Stimulated activated CD4-positive, alpha-beta T cell treated with anti-CD3 and anti-CD28 coated beads, Interleukin-12 subunit alpha, Interleukin-12 subunit beta, amount 100 ng/mL, for 4 hours (primary cell): ENCODE measurements at places on chromosomes 1 and 21.

GRCh38 chr1:217437376-217437775, 193.5 kb downstream of the GPATCH2 start:
- no peak for DNase-seq

DNA sequence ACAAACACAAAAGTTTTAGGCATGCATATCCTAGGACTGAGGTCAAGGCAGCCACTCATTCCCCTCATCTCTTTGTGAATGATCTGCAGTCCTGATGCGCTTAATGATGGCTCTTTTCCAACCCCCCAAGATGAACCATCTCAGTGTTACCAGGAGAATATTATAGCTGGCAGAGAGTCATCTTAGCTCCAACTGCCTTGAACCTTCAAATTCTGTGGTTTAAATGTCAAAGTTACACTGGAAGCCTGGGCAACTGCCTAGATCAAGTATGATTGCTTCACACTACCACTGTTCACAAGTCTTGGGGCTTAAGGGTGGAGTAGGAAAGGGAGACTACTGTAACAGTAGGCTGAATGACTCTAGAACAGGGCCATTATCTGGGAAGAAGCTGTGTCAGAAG, 8.0 kb upstream of the MYBPHL start:
- no peak for DNase-seq

DNA sequence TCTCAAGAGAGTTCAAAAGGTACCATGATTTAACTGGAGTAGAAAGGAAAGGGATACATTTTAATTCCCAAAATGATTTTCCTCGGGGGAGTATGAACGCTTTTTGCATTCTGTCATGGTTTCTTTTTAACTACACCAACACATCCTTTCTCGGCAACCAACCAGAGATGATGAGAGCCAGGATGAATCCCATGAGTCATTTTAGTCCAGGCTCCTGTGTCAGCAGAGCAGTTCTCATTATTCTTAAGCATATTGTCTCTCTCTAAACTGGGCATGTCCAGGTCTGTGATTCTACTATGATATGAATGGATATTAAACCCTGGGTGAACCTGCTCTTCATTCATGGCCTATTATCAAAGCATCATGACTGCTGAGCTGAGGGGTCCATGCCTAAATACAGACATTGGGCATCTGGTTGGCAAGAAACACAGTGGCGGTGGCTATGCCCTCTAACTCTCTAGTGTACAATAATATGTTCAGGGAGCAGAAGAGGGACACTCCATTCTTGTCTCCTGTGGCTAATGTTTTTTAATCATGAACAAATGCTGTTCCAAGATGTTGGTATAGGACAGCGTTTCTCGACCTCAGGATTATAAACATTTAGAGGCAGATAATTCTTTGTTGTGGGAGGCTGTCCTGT, 124.3 kb upstream of the ESRRG start:
- DNase-seq, result no peak

DNA sequence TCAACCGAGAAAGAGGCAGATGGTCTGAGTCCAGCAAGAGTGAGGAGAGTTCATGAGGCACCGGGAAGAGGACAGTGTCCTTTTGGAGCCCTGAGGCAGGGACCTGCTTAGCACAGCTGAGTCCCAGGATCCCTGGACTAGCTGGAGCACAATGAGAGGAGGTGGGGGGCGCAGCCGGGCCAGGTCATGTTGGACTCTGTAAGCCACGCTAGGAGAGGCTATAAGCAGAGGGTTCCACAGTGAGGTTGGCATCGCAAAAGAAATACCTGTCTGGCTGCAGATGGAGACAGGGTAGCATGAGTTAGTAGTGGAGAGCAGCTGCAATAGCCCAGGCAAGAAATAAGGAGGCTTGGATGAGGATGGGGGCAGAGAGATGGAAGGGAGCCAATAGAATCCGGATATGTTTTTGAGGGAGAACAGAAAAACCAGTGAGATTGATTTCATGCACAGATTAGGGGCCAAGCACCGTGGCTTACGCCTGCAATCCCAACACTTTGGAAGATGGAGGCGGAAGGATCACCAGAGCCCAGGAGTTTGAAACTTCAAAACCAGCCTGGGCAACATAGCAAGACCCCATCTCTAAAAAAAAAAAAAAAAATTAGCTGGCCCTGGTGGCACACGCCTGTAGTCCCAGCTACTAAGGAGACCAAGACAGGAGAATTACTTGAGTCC, 98.2 kb downstream of the DHRS3 start:
- no peak for DNase-seq

DNA sequence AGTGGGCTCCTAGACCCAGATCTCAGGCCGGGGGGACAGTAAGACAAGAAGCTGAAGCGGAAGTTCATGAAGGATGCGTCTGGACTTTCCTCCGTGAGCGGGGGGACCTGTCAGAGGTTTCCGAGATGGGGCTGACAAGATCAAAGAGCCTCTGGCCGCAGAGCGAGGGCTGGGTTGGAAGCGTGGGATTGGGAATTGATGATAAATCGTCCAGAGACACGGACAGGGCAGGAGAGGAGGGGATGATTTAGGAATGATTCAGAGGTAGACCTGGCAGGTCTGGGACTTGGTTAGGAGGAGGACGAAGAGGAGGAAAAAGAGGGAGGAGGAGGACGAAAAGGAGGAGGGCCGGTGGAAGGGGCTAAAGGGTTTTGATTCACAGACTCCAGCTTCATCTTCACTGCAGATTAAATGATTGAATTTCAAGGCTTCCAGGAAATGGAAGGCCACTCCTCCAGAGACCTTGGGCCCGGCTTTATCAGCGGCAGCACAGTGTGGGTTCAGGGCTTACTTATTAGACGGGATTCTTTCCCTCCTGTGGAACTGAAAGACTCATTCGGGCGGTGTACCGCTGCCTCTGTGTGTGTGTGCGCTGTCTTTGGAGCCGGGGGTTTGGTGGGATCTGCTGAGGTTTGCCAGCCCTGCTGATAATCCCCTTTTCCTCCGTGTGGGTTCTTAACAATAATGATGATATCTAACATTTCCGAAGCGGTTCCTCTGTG, 85.7 kb upstream of the SLC45A1 start:
- DNase-seq, result no peak

DNA sequence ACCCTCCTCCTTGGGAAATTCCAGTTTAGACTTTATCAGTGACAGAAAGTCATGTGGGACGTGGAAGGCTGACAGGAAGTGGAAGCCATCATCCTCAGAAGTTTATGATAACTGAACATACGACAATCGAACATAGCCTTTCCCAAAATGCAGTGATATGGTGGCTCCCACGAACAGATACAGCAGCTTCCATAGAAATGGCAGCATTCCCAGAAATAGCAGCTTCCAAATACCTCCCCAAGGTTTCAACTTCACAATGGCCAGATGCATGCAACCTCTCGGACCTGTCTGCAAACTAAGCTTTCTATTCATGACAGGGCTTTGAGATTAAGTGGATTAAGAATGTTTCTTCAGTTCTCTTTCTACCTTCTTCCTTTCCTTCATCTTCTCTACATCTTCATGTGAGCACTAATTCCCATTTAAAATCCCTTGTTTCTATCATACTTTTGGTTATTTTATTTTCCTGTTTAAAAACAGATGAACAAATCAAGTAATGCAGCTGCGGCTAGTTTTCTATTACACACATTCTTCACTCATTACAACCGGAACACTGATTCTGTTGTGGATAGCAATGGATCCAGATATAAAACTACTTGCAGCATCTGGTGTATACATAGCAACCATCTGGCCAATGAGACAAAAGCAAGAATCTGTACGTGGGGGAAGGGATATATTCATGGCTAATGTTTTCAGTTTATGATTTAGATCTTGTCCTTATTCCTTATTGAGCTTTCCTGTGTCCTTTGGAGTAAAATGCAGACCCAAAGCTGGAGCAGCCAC, 304.8 kb downstream of the BRINP3 start:
- no peak for DNase-seq

GRCh38 chr1:220689666-220690065, 497 bp upstream of the C1orf115 start:
- no peak for DNase-seq

- no peak for DNase-seq
These were observed 183.5 kb upstream of the ADGRL4 start for GRCh38 chr1:79190074-79190473.

GRCh38 chr21:39869141-39869818, 2.0 kb downstream of the PCP4 start:
- no peak for DNase-seq
